ENCODE measurements at places on chromosomes 12 and 14.

DNA sequence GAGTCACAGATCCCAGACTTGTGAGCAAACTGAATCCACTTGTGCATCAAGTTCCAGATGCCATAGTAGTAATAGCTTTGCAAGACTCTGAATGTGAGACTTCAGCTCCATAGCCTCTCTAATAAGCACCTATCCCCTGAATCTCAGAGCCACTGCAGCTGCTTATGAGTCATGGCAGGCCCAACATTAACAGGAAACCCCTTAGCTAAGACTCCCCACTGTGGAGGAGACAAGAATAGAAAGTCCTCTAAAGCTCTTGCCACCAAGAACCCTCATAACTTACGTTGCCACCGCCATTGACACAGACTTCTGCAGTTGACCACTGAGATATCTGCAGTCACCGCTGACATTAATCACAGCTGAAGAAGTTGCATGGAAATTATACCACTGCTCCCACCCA, 62.9 kb upstream of the PDE3A start:
- DNase-seq = no peak
- H3K36me3 ChIP-seq = no peaks in the 10 kb centered on the region
- H3K27ac ChIP-seq = no peak overlapping the region

GRCh38 chr12:4802841-4803240, 82.6 kb downstream of the GALNT8 start:
- H3K4me3 ChIP-seq = no peak overlapping the region
- no peak for DNase-seq
- no peaks in the 10 kb centered on the region for H3K36me3 ChIP-seq
- H3K4me1 ChIP-seq = peaks cover 12% of the 10 kb centered on the region
- no peak overlapping the region for H3K27ac ChIP-seq
- no peaks in the 10 kb centered on the region for H3K27me3 ChIP-seq

- H3K27ac ChIP-seq = no peak overlapping the region
- no peaks in the 10 kb centered on the region for H3K27me3 ChIP-seq
- H3K36me3 ChIP-seq = no peaks in the 10 kb centered on the region
- DNase-seq = no peak
- H3K4me1 ChIP-seq = no peaks in the 10 kb centered on the region
Measured at GRCh38 chr14:67173719-67174118, 15.5 kb upstream of the GARIN2 start.

DNA sequence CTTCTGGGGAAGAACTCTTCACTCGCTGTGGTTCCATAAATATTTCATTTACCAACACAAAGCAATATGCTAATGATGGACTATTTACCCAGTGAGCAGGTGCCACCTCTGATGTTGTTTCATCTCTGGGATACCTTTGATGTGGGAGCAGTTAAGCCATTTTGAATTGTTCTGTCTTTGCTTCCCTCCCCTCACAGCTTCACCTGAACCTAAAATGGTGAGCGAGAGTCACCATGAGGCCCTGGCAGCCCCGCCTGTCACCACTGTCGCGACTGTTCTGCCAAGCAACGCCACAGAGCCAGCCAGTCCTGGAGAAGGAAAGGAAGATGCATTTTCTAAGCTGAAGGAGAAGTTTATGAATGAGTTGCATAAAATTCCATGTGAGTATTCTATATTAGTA, 352.7 kb downstream of the SYT1 start:
- no peaks in the 10 kb centered on the region for H3K27me3 ChIP-seq
- DNase-seq = no peak
- H3K36me3 ChIP-seq = no peaks in the 10 kb centered on the region
- H3K4me3 ChIP-seq = no peak overlapping the region

- no peaks in the 10 kb centered on the region for H3K36me3 ChIP-seq
- H3K4me3 ChIP-seq = peak overlapping the region; percentile 96
- no peaks in the 10 kb centered on the region for H3K27me3 ChIP-seq
- H3K4me1 ChIP-seq = peaks cover 22% of the 10 kb centered on the region
- H3K27ac ChIP-seq = peak overlapping the region; percentile 96
Measured at GRCh38 chr12:109476807-109477184, 304 bp downstream of the KCTD10 start.

GRCh38 chr12:67698672-67699581, 50.4 kb downstream of the DYRK2 start:
- H3K36me3 ChIP-seq = no peaks in the 10 kb centered on the region
- no peak for DNase-seq
- no peaks in the 10 kb centered on the region for H3K27me3 ChIP-seq
- H3K4me1 ChIP-seq = peaks cover 16% of the 10 kb centered on the region
- H3K27ac ChIP-seq = peak overlapping the region; percentile 50
- peak overlapping the region; percentile 49 for H3K4me3 ChIP-seq

DNA sequence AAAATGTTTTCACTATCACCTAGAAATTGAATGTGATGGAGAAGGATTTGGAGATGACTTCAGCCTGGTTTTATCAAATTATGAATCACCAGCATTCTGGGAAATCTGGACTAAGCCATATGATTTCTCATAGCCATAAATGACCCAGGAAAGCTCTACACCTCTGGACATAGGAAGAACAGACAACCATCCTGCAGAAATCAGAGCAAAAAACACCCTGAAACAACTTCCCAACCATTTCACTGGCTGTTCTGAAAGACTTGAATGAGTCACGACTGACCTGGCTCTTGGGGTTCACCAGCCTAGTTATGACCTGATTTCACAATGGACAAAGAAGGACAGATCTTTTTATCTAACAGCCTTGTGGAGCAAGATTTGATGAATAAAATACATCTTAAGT, 123.8 kb downstream of the KCNH5 start:
- DNase-seq = no peak
- no peak overlapping the region for H3K27ac ChIP-seq
- H3K4me3 ChIP-seq = no peak overlapping the region
- H3K27me3 ChIP-seq = no peaks in the 10 kb centered on the region
- no peaks in the 10 kb centered on the region for H3K4me1 ChIP-seq
- H3K36me3 ChIP-seq = no peaks in the 10 kb centered on the region

All from effector memory CD4-positive, alpha-beta T cell (primary cell).